Vein endothelial cell (primary cell): ENCODE measurements at places on chromosomes 1 and 21. TPM values are rescaled to one million over a fixed set of nuclear protein-coding genes. Genes with fewer than 3 reads are reported as not detected.

UBXN10 gene
- total RNA-seq, result under 0.01 TPM in 1 of 2 replicates, not detected in the other

SHISA4 gene
- 17.4 and 20.3 TPM in 2 replicates for total RNA-seq

CFH gene
- total RNA-seq, result 43.9 and 98.6 TPM in 2 replicates

CFHR4 gene
- total RNA-seq, result not detected in 2 replicates

MFAP2 gene
- 26.2 and 54.5 TPM in 2 replicates for total RNA-seq

RSBN1 gene
- total RNA-seq, result 15.6 and 19.3 TPM in 2 replicates

PPIAL4G gene
- not detected in 2 replicates for total RNA-seq

LAMC2 gene
- 2.3 and 2.8 TPM in 2 replicates for total RNA-seq

SPATA21 gene
- not detected in 2 replicates for total RNA-seq

PHGDH gene
- 9.5 and 10.5 TPM in 2 replicates for total RNA-seq

CD5L gene
- not detected in 2 replicates for total RNA-seq

ERICH3 gene
- total RNA-seq, result not detected in 2 replicates

PRDM16 gene
- not detected in 2 replicates for total RNA-seq

CD53 gene
- total RNA-seq, result not detected in 2 replicates
